Panc1 (cell line): ENCODE measurements at places on chromosomes 13 and 19. TPM values are rescaled to one million over a fixed set of nuclear protein-coding genes. Genes with fewer than 3 reads are reported as not detected.

Gene ZNF723
- not detected for total RNA-seq

Gene CGB1
- total RNA-seq = not detected

Gene ZNF616
- 5.3 TPM for total RNA-seq

DNA sequence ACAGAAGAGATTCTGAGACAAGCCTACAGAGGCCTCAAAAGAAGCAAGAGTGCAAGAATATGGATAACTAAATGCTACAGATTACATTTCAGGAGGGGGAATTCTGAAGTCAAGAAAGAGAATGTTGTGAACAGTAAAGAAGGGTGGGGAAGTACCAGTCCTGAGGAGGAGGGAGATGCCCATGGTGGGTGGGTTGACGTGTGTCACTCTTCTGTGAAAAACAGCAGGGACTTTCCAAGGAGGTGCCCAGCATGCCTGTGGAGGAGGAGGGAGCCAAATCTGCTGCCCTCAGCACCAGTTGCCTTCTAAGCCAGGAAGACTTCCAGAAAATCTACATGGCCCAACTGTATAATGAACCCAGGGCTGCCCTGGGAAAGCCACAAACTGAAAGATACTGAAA, 87.7 kb downstream of the SGCG start:
- DNase-seq = no peak

- DNase-seq = no peak
Measured at GRCh38 chr13:99065235-99066015, 87.6 kb upstream of the DOCK9 start.

DNA sequence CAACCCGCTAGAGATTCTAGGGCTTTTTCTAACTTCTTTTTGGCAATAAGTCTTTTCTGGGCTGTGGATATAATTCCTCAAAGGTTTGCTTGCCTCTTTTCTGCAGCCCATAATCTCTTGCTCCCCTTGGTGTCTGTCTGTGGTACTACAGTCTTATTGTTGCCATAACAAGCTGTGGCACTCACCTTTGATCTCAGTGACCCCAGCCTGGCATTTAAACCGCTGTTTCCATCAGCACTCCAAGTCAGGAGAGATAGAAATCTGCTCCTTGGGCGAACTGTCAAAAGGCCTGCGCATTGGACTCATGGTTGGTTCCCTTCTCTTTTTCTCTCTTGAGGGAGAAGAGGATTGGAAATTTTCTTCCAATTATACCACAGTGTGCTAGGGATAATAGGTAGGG, 14.5 kb upstream of the MPHOSPH8 start:
- no peak for DNase-seq

DNA sequence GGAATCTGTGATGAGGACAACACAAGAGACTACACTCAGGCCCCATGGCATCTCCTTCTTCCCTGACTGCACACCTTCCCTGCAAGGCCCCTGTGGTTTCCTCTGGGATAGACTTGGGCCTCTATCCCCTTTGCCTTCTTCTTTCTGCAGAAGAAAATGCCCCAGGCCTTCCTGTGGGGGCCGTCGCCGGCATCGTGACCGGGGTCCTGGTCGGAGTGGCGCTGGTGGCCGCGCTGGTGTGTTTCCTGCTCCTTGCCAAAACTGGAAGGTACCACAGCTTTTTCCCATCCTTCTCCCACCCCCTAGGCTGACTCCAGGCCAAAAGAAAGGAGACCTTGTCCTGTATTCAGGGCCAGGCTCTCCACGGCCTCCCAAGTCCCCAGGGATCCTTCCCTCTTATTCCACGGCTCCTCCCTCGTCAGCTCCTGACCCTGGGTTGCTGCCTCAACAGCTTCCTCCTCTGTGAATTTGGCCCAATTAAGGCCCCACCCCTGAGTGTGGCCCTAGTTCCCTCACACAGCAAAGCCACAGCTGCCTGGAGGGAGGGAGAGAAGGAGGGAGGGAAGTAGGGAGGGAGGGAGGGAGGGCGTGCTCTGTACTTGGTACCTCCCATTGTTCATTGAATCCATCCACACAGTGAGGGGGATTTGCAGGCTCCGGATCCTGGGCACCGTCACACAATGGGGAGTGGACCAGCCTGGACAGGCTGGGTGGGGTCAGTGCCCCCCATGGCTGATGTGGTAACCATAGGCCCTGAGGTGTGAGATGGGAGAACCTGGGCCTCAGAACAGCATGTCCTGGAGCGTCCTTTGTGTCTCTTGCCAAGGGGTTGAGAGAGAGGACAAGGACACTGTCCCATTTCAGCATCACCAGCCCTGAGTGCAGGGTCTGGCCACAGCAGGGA, 12.5 kb downstream of the CEACAM3 start:
- DNase-seq = no peak

- no peak for DNase-seq
Measured at GRCh38 chr13:30196025-30196424, 111.3 kb downstream of the KATNAL1 start.

- DNase-seq = no peak
Measured at GRCh38 chr13:76886292-76887075, at the start of gene KCTD12. KCTD12 (minus strand) TSS chr13:76886405; CDS start chr13:76886148, 257 bp downstream.

GRCh38 chr13:98313922-98314292, 136.8 kb upstream of the RNF113B start:
- DNase-seq = no peak

GRCh38 chr13:108026680-108027410, 188.5 kb downstream of the LIG4 start:
- no peak for DNase-seq

DNA sequence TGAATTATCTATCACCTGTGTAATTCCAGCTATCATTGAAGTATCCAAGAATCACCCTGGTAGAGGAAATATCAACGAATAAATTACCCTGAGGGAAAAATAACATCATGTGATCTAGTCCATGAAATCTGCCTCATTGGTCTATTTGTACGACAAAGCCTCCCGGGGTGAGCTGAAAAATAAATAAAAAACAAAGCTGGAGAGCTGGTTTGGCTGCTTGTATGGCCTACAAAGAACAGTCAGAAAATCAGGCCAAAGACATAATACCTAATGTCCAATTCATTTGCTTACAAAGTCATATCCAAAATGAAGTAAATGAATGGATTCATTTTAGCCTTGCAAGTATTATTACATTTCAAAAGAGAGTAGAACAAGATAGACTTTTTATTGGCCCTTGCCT, 449.9 kb downstream of the KLF12 start:
- DNase-seq = no peak

DNA sequence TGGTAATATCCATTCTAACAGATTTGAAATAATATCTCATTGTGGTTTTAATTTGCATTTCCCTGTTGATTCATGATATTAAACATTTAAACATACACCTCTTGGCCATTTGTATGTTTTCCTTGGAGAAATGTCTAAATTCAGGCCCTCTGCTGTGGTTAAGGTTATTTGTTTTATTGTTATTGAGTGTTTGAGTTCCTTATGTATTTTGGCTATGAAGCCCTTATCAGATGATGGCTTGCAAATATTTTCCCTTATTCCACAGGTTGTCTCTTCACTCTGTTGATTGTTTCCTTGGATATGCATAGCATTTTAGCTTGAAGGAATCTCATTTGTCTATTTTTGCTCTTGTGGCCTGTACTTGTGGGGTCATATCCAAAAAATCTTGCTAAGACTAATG, 303.6 kb downstream of the GPC5 start:
- no peak for DNase-seq
